Tibial nerve (tissue), 4 donors: ENCODE measurements at places on chromosomes 2 and 18. TPM values are rescaled to one million over a fixed set of nuclear protein-coding genes. Genes with fewer than 3 reads are reported as not detected.

The MAP4K3 gene
- 54.4 TPM for total RNA-seq

The C2orf80 gene
- not detected for total RNA-seq

GRCh38 chr18:58104096-58104495, 60.1 kb downstream of the NEDD4L start:
- no peak for DNase-seq

The PTPRN gene
- total RNA-seq = not detected

DNA sequence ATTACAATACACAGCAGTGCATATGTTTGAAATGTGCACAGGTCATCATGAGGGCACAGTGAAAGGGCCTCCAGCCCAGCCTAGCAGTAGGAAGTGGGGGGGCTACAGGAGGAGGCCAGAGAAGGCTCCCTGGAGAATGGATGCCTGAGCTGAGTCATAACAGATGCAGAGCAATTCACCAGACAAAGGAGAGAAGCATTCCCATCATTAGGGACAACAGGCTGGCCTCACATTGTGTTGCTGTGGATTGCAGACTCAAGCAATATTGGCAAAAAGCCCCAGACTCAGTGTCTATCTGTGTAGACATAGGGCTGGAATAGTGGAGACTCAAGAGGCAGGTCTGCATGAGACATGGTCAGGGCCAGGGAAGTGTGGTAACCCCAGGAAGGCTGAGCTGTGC, 329.9 kb downstream of the DLGAP1 start:
- DNase-seq = no peak

GRCh38 chr2:189337656-189338055, 103.6 kb upstream of the WDR75 start:
- DNase-seq = peak; percentile 21

The HMSD gene
- 0.87 TPM for total RNA-seq

DNA sequence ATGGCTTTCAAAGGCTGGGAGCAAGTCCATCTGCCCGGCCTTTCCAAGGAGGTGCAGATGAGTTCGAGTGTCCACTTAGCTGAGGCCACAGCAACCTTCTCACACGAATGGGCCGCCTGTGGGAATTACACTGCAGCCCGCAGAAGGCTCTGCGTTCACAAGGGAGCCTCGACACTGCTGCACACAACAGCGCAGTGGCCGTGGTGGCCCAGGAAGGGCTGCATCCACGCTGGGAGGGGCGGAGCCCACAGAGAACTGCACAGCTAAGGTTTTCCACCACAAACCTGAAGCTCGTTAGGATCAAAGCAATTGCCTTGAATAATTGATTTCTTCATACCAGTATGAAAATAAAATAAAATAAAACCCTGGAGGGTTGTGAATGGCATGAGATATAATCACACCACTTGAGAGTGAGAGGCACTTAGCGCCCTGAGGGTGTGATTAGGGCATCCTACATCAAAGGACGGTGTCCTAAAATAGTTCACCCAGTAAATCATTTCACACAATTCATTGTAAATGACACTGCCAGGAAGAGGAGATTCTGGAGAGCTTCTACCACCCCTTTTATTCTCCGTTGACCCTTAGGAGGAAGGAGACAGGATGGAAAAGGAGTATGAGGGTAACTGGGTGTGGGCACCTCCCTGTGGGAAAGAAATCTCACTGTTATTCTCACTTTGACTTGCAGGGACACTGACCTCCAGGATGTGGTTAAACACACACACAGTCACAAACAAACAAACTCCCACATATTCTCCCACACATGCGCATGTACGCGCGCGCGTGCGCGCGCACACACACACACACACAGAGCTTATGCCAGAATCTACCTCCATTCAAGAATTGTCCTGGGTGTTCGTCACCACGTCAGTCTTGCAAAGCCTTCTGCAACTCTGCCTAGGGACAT, 256.6 kb upstream of the ID2 start:
- no peak for DNase-seq

DNA sequence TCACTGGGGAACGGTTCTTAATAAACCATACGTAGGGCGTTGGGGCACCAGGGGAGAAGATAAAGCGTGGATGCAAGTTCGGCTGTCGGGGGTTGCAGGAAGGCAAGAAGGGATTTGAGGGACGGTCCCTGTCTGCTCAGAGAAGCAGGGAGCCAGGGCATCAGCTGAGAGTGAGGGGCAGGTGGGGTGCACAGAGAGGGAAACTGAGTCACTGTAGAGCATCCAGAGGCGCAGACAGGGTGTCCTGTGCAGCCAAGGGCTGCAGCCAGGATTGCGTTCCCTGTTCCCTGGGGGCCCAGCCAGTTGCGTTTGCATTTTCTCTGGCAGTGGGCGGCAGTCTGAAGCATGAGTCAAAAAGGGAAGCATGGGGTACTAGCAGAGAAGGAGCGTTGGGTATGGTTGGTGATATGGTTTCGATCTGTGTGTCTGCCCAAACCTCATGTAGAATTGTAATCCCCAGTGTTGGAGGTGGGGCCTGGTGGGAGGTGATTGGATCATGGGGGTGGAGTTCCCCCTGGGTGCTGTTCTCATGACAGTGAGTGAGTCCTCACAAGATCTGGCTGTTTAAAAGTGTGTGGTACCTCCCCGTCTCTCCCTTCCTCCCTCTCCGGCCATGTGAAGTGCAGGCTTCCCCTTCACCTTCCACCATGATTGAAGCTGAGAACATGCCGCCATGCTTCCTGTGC, 202.9 kb downstream of the NDUFA10 start:
- no peak for DNase-seq

The NPAS2 gene
- total RNA-seq = 21.3 TPM

The DQX1 gene
- not detected for total RNA-seq

DNA sequence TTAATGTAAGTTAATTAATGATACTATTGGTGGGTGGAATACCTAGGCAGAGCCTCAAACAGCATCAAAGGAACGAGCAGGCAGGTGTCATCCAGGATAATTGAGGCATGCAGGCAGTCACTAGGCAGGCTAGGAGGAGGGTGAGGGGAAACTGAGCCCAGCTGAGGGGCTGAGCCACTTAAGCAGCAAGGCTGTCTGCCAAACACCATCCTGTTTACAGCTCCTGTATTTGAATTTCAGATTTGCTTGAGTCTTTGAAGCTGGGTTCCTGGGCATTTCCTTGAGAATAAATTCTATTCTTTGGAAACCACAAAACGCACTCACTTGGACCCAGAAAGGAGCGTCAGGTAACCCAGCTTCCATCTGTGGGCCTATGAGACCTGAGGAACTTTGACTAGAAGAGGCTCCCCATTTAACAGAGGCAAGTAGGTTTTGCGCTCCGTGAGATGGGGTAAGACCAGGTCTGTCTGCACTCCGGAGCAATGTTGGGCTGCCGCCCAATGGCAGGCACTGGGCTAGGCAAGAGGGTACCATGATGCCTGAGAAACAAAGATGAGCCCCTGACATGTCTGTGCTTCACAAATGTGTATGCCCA, 2.0 kb downstream of the EDAR start:
- no peak for DNase-seq

DNA sequence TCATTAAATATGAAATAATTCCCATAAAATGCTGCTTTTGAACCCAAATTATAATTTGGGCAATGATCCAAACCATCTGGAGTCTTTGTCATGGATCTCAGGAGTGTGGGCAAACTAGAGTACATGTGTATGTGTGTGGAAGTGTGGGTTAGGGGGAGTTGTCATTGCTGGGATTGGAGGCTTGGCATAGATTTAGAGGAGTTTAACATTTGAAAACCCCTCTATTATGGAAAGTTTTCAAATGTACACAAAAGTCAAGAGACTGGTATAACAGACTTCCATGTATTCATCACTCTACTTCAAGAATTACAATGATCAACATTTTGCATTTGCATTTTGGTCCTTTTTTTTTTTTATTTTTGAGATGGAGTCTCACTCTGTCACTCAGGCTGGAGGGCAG, 159.1 kb downstream of the MEIS1 start:
- DNase-seq = no peak

DNA sequence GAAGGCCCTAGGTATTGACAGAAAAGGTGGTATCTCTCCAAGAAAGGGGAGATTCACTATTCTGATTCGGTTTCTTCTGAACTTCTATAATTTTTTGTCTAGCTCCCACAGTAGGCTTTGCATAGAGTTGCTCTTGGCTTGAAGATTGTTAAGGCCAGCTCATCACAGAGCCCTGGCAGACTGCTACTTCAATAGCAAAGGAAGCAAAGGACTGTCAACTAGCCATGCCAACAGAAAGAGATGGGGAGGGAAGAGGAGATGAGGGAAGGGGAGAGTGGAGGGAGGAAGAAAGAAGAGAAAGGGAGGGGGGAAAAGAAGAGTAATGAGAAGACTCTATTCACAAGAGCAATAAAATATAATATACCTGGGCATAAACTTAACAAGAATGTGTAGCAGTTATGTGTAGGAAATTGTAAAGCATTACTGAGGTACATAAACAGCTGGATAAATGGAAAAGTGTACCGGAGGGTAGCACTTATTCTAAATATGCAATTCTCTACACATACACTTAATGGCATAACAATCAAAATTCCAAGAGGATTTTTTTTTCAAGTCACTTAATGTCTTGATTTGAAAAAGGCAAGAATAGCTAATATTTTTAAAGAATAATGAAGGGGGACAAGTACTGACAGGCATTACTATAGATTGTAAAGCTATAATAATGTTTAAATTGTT, 102.5 kb downstream of the LOXHD1 start:
- no peak for DNase-seq

DNA sequence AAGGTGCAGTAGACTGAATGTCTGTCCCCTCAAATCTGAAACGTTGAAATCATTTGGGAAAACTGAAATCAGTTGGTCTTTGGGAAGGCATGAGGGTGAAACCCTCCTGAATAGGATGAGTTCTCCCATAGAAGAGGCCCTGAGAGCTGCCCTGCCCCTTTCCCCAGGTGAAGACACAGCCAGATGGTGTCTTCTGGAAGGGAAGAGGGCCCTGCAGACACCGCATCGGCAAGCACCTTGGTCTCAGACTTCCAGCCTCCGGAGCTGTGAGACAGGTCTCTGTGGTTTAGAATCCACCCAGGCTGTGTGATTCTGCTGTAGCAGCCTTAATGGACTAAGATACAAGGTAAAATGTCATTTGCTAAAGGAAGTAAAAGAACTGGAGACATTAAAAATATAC, 42.1 kb upstream of the SNTG2 start:
- no peak for DNase-seq

DNA sequence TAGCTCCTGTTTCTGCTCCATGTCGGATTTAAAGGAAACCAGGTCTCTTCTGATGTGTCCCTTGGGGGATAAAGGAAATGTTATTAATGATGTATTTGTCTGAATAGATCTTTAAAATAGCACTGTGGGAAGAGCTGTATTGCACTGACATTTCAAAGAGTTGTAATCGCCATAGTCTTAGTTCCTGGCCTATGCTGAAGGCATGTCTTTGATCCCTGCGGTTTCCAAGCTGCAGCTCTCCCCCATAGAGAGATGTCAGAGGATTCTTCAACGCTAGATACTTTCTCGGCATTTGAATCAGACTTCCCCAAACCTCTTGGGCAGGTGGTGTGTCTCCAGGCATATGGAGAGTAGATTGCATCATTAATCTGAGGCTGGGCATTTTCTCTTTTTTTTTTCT, 40.4 kb downstream of the NAT8 start:
- DNase-seq = no peak
